ENCODE measurements at places on chromosomes 13 and 19.

DNA sequence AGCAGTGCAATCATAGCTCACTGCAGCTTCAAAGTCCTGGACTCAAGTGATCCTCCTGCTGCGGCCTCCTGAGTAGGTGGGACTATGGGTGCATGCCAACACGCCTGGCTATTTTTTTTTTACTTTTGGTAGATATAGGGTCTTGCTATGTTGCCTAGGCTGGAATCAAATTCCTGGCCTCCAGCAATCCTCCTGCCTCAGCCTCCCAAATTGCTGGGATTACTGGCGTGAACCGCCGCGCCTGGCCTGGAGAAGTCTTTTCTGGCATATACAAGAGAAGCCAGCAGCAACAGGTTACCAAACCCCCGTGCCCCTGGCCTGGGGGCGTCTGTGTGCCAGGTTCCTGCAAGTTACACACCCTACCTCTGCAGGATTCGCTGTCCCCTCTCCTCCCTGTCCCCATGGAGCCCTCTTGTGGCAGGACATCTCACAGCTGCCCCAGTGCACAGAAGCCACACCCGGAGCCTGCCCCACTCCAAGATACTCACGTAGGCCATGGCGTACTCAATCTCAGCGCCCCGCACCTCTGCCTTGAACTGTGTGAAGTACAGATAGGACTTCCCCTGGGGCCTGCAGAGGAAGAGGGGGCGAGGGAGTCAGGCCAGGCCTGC is 9.9 kb downstream of the MYDGF start:
- no peak for DNase-seq

DNA sequence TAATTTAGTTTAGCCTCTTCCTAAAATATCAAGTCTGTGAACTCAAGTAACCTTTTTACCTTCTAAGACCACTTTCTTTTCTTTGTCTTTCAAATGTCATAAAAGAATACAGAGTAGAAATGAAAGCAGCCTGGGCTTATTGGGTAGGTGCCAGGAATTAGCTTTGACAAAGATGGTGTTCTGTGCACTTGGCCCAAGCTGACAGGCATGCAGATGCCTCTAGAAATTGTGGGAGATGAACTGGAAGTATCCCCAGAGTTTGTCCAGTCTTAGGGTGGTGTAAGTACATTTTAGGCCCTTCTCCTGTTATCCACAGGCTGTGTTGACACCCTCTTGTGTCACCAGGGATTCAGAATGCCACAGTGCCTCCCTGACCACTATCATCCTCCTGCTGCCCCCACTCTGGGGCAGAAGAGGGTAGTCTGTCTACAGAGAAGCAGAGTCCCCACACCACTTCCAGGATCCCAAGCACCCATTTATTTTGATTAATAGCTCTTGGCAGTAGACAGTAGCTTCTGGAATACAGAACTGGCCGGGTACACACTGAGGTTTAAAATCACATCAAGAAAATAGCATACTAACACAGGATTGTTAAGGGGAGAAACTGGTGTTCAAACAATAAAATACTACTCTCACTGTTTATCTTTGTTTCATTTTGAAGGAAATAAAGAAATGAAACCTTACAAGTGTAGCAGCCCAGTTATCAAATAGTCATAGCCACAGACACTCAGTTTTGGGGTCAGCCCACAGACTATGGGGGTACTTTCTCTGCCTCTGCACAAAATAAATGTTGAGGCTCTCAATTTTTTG is 343.2 kb downstream of the KCNRG start:
- no peak for DNase-seq

DNA sequence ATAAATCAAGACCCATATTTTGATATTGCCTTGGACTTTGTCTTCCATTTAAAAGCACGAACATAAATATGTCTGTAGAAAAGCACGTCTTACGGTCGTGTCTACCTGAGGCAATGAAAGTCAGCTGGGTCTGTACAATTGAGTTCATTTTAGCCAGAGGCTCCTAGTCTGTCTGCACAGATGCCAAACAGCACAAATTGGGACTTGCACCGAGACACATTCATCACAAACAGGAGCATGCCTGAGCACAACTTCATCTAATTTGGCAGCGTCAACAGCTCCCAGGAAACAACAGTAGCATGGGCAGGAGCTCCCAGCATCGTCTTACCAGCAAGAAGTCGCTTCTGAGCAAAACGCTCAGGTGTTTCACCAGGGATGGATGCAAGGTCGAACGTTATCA is 687.0 kb downstream of the EFNB2 start:
- no peak for DNase-seq

- peak; percentile 81 for DNase-seq
These were observed 5.7 kb upstream of the NFIC start for GRCh38 chr19:3360421-3361383.

Measured in CD4-positive, alpha-beta T cell treated with Interleukin-12 subunit alpha and Interleukin-12 subunit beta, for 1 hour (primary cell).